ENCODE measurements at places on chromosomes 6 and 20. TPM values are rescaled to one million over a fixed set of nuclear protein-coding genes. Genes with fewer than 3 reads are reported as not detected.

MYCT1 gene
- under 0.01 TPM for total RNA-seq

SLC44A4 gene
- not detected for total RNA-seq

CFAP206 gene
- 0.26 TPM for total RNA-seq

BMP6 gene
- total RNA-seq, result under 0.01 TPM

RAET1E gene
- 1.5 TPM for total RNA-seq

PIM1 gene
- 22.8 TPM for total RNA-seq

ISM1 gene
- total RNA-seq, result 0.26 TPM

GPX5 gene
- not detected for total RNA-seq

GTSF1L gene
- total RNA-seq, result not detected

CDH22 gene
- not detected for total RNA-seq

FBXO5 gene
- 6.9 TPM for total RNA-seq

EPPIN gene
- not detected for total RNA-seq

RPS18 gene
- total RNA-seq, result 6,125 TPM

POM121L2 gene
- not detected for total RNA-seq

DNA sequence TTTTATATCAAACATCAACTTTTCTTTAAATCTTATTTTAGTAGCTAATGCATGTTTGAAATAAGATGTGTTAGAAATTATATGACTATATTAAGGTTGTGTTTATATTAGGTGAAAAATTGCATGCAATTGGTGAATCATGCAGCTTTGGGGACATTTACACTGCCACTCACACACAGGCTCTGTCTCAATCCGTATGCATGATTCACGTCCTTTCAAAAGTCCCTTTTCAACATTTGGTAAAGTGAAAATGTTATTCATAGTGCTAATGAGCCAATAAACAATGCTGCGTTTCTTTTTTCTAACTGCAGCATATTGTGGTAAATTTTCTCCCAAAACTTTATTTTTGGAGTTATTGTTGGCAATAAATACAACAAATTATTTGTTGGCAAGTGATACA lies 198.0 kb downstream of the FUT9 start:
- peak; percentile 25 for DNase-seq

GRCh38 chr20:51312480-51312783 lies 230.1 kb downstream of the NFATC2 start:
- DNase-seq, result no peak

DNA sequence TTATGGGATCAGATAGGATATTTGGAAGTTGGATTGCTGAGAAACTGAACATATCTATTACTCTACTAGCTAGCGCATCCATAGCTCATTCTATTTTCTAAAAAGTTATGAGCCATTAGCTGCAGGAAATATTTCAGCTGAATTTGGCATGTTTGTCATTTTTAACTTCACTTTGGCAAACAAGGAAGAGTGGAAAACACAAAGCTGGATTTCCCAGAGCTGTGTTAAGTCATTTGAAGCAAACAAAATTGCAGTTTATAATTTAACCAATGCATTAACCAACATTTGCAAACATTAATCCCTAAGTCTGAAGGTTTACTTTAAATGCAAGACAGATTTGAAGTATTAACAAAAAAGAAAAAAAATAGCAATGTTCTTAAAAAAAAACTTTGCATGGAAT lies 1.2 kb downstream of the ALDH8A1 start:
- DNase-seq, result no peak

GRCh38 chr6:142756215-142756630 lies 188.8 kb downstream of the HIVEP2 start:
- DNase-seq, result peak; percentile 6

DNA sequence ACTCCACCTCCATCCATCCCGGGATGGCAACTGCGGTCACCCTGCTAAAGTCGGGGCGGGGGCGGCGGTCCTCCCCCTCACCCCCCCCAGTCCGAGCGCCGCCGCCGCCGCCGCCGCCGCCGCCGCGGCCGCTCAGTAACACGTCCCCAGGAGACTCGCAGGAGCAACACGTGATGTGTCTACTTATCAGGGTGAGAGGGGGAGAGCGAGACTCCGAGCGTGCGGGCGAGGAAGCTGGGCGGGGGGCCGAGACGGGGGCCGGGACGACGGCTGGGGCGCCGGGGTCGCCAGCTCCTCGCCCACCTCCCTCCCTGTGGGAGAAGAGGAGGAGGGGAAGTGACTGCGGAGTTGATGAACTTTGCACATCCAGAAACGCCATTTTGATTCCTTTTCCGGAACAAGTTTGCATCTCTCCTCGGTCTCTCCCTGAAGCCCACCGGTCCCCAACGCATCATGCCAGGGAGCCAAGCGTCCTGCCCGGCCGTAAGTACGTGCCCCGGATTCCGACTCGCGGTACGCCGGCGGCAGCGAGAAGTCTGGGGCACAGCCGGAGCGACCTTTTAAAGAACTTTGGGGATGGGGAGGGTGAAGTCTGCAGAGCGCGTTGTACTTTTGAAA lies at the start of gene RREB1:
TSS of gene RREB1 (plus strand) at position 384 of the 618 bp plus-strand sequence. CDS start 73,951 bp downstream, outside the sequence.
- DNase-seq, result peak; percentile 65

GRCh38 chr6:68497927-68498326 lies 137.2 kb upstream of the ADGRB3 start:
- DNase-seq, result peak; percentile 43

DNA sequence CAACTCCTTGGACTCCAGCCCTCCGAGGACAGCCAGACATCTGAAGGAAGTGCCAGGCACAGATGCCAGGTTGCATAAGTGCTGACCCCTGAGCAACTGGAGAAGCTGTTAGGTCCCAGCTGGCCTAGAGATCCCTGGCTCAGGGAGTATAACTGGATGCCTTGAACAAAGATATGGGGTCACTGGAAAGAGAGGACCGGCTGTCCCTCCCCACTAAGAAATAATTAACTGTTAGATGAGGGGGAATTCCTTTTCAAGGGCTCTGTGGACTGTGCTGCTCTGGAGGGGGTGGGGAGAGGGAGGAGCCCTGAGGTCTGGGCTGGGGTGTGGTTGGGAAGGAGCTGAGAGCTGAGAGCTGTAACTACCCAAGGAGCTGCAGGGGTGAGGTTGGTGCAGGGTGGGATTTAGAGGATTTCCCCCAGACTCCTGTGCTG lies 39.6 kb downstream of the HLA-F start:
- no peak for DNase-seq

GRCh38 chr6:47079638-47080037 lies 37.5 kb upstream of the ADGRF1 start:
- DNase-seq, result no peak

- peak; percentile 82 for DNase-seq
Measured at GRCh38 chr20:9185511-9185910, 116.6 kb downstream of the PLCB4 start.

DNA sequence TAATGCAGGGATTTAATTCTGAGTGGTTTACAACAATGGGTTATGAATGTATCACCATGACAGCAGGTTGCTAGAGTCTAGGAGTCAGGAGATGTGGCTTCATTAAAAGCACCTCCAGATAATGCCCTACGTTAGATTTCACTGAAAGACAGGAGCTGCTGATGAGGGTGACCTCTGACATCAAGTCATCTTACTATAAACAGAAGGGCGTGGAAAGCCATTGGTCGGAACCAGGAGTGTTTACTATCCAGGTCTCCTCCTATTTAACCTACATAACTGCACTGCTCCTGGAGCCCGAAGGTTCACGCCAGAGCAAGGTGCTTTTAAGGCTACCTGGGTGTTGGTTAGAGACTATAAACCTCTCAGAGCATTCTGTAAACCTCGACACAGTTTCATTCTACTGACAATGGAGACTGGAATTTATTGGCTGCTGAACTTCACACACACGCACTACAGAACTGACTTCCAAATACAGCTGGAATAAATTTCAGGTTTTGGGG lies 128.7 kb downstream of the EYA4 start:
- no peak for DNase-seq

- DNase-seq, result no peak
Measured at GRCh38 chr6:43989581-43990146, 137.6 kb downstream of the MRPL14 start.

DNA sequence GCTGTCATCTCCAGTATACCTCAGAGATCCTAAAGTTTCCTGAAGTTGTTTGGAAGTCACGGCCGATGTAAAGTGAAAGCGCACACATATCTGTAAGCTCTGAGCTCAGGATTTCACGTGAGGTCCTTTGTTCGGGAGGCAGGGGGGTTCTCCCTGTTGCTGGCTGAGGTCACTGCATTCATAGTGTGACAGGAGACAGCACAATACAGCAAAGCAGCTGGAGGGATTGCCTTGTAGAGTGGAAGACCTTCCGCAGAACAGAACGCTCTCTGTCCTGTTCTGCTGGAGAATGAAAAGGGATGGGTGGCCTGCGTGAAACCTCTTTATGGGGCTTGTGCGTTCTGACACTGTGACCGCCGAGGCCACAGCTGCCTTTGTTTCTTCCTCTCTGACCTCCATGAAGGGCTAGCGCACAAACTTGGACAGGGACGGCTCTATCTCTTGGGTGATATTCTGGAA lies 13.4 kb upstream of the SERPINB1 start:
- DNase-seq, result no peak

DNA sequence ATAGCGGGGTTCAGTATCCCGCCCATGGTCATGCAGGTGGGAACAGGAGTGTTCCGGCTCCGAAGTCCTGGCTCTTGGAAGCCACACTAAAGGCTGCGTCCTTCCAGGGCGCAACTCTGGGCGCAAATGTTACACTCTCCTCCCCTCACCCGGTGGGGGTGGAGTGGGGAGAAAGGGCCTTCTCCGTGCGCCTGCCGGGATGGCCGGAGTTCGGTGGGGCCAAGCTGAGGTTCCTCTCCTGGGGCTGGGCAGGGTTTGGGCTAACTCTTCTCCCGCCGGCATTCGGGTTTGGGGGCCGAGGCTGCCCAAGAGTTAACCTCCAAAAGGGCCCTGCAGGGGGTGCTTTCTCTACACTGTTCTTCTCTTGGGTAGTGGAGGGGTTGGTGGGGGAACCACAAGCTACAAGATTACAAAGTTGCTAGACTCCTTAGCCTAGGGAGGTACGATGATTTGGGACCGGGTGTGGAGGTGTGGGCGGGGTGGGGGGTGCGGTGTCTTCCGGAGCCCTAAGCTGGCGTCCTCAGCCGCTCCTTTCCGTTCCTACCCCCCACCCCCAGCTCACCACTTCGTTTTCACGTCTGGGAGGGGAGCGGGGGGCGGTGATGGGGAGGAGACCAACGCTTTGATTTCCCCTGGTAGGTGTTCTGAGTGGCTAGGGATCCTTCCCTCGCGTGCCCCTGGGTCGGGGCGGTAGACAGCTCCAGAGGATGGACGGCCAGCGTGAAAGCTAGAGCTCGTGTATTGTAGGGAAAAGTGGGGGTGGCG lies 12.3 kb downstream of the NRN1 start:
- DNase-seq, result no peak

- DNase-seq, result peak; percentile 46
Measured at GRCh38 chr6:133306931-133307330, 65.8 kb downstream of the EYA4 start.

DNA sequence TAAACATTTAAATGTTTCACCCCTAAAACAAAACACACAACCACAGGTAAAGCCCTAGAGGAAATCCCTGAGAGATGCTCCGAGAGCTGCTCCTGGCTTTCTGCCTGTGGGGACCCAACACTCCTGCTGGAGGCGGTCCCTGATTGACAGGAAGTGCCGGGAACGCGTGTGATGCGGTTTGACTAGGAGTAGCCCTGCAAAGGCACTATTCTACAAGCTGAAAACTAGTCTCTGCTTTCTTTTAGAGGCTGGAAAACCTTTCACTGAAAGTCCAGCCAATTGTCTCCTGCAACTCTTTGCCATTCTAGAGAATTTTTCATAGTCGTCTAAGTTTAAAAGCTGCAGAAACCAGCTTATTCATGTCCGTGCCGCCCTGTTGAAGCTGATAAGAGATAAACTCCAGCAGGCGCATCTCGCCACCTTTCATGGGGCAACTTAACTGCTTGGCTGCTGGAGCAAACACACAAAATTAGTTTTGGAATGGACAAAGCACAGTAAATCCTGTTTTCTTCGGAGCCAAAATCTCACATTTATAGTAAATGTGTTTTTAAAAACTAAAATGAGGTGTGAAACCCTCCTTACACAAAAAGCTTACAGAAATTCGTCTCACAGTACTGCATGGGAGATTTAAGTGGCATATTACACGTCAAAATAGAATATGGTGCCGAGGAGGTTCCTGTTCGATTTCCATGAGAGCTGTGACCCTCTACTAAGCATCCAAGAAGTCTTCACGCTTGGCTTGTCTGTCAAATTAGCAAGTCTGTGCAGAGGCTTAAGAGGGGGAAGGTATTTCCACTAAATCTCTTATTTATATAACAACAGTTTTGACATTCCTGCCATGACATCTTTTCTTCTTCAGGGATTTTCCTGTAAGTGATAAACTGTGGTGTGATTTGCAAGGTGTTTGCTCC lies 46.9 kb downstream of the DACT2 start:
- no peak for DNase-seq

GRCh38 chr6:167570460-167571400 lies 245.8 kb downstream of the TTLL2 start:
- DNase-seq, result no peak

DNA sequence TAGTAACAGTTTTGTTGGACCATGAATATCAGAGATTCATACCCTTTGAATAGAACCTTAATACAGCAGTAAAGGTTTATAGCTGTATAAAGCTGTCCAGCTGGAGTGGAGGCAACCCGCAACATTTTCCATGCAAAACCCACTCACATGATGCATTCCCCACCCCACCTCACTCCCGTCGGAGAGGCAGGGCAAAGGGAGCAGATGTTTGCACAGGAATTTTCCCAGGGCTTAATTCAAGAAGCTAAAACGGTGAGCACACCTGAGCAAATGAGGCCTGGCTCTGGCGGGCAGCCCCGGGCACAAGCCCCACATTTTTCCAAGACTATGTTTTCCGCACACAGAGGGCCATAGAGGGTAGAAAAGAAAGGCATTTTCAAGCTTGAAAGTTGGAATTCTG lies 191.7 kb downstream of the FOXC1 start:
- no peak for DNase-seq

DNA sequence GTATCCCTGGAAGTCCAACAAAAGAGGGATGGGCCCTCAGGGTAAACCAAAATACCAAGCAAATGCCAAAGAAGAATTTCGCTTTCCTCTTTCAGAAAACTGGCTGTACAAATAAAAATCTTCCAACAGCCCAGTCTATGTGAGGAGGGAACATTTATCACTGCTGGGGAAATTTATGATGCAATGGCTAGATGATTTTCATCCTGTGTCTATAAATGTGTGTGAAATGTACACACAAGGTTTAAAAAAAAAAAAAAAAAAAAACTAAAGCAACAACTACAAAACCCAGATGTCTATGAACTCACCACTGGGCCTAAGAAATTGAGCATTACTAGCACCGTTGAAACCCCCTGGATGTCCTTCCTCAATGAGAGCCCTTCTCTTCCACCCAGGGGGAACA lies 68.7 kb upstream of the SLC4A11 start:
- peak; percentile 6 for DNase-seq

DNA sequence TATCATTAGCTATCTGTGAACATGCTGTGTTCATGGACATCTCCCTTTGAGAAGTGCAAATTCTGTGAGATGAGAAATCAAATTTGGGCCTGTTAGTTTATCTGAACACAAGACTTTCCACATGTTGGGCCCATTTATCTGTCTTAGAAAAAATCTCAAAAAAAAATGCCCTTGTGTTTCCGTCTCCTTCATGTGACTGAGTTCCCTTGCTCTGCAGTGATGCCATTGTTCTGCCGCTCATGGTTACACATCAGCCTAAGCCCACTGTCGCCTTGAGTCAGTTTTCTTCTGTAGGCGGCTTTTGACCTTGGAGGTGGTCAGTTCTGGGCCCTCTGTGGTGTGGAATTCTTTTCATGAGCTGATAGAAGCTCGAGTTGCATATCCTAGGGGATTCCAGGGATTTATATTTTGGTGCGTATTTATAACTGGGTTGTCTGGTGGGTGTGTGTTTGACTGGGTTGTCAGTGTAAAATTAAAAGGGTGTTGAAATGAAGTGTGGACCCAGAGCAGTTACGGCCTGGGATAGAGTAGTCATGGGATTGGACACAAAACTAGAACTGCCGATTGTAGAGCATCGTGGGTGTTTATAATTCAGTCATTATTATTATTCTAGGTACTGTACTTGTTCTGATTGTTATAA lies 156.7 kb downstream of the JARID2 start:
- no peak for DNase-seq

GRCh38 chr6:124964764-124965105 lies 2.5 kb downstream of the RNF217 start:
- DNase-seq, result no peak
